ENCODE measurements at places on chromosomes 2 and 18. TPM values are rescaled to one million over a fixed set of nuclear protein-coding genes. Genes with fewer than 3 reads are reported as not detected.

DNA sequence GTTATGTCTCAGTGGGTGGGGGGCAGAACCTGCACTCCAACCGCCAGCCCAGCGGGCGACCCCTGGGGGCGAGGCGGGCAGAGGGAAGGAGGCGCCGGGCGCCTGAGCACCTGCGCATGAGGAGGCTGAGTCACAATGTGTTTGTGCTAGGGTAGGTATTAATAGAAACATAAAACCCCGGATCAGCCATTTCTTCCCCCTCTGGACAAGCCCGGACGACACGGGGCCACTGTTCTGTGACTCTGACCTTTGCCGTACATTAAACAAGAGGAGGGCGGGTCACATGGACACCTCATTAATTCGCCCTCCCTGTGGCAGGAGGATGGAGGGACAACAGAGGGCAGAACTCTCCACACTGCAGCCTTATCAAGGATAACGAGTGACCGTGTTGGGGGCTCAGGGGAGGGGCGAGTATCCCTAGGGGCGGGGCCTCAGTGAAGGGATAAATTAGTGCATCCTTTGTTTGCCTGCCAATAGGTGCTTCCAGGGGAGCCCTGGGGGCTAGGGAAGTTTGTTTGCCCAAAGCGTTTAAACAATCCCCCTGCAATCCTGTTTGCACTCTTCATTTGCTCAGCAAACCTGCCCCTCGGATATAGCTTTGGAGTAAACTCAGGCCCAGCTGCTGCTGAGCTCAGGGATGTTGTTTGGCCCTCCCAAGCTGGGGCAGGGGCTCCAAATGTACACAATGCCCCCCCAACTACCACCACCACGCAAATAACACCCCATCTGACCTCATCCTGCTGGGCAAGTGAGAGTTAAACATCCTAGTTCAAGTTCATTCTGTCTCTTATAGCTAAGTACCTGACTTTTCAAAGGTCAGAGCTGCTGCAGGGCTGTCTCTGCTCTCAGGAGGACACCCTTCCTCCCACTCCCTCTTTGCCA, 171.2 kb upstream of the GLI2 start:
- no peaks in the 10 kb centered on the region for H3K36me3 ChIP-seq
- no peak overlapping the region for H3K4me3 ChIP-seq
- no peak overlapping the region for H3K27ac ChIP-seq
- DNase-seq, result no peak
- H3K4me1 ChIP-seq, result no peaks in the 10 kb centered on the region

GRCh38 chr2:188819792-188820191, 154.4 kb upstream of the COL3A1 start:
- no peaks in the 10 kb centered on the region for H3K4me1 ChIP-seq
- H3K27ac ChIP-seq, result no peak overlapping the region
- no peaks in the 10 kb centered on the region for H3K36me3 ChIP-seq
- DNase-seq, result no peak
- H3K27me3 ChIP-seq, result no peaks in the 10 kb centered on the region

- H3K4me3 ChIP-seq, result no peak overlapping the region
- H3K36me3 ChIP-seq, result no peaks in the 10 kb centered on the region
- H3K27ac ChIP-seq, result no peak overlapping the region
- H3K4me1 ChIP-seq, result no peaks in the 10 kb centered on the region
- H3K27me3 ChIP-seq, result no peaks in the 10 kb centered on the region
- no peak for DNase-seq
Measured at GRCh38 chr2:1824202-1824905, 80.0 kb upstream of the PXDN start.

The FZD7 gene
- total RNA-seq, result 0.58 TPM

The ACMSD gene
- not detected for total RNA-seq

- H3K4me1 ChIP-seq, result no peaks in the 10 kb centered on the region
- H3K36me3 ChIP-seq, result no peaks in the 10 kb centered on the region
- no peak overlapping the region for H3K4me3 ChIP-seq
- H3K27me3 ChIP-seq, result peaks cover 6% of the 10 kb centered on the region
Measured at GRCh38 chr2:46878886-46879285, 36.7 kb downstream of the MCFD2 start.

DNA sequence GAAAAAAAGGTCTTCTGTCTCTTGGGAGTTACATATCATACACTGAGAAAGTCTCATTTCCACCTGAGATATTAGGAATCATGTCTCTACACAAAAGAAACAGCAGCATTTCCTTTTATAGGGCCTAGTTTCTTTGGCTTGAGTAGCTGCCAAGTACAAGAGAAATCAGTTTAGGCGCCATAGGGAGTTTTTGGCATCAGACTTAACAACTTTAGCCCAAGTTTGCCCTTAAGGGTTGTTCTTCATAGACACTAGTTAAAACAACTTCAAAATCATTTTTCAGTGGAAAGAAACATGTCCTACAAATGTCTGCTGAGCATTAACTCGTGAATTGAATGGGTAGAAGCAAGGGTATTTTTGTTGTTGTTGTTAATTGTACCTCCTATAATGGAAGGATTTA, 587.0 kb upstream of the DSEL start:
- no peaks in the 10 kb centered on the region for H3K27me3 ChIP-seq
- no peak overlapping the region for H3K27ac ChIP-seq
- DNase-seq, result no peak
- no peaks in the 10 kb centered on the region for H3K4me1 ChIP-seq
- H3K4me3 ChIP-seq, result no peak overlapping the region

The KLHL29 gene
- 2.0 TPM for total RNA-seq

- no peak overlapping the region for H3K4me3 ChIP-seq
- H3K4me1 ChIP-seq, result no peaks in the 10 kb centered on the region
- DNase-seq, result no peak
- H3K27me3 ChIP-seq, result no peaks in the 10 kb centered on the region
- H3K27ac ChIP-seq, result no peak overlapping the region
Measured at GRCh38 chr18:48728204-48728833, 189.5 kb downstream of the CTIF start.

The VWA3B gene
- not detected for total RNA-seq

The LINC00305 gene
- not detected for total RNA-seq
